ENCODE measurements at places on chromosomes 2 and 18.

DNA sequence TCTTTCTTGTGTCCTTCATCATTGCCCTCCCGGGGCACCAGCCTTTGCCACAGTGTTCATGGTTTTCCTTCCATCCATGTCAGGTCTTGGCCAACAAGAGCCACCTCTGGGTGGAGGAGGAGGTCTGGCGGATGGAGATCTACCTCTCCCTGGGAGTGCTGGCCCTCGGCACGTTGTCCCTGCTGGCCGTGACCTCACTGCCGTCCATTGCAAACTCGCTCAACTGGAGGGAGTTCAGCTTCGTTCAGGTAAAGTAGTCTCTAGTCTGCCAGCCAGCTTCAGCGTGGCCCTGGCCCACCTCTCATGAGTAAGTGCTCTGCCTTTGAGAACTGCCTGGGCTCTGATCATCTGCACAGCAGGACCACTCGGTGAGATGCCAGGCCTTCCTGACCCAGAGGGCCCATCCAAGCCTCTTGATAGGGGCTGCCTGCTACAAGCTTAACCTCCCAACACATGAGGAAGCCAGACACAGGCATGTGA lies 31.0 kb downstream of the STEAP3 start:
- DNase-seq, result no peak

DNA sequence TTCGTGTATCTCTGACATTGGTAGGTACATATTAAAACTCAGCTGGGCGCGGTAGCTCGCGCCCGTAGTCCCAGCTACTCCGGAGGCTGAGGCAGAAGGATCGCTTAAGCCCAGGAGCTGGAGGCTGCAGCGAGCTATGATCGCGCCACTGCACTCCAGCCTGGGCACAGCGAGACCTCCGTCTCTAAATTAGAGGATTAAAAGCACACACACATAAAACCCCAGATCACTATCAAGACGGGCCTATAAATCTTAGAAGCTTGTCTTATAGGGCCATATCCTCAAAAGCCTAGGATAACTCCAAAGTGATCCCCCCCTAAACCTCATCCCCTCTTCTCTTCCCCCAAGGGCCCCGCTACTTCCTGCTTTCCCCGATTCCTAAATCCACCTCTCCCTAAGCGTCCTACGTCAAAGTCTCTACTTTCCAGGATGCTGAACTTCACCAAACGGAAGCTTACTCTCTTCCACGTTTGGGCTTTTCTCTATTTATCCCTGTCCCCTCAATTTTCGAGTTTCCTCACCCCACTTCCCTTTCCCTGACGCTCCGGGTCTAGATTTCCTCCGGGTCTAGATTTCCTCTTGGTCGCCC lies 707 bp downstream of the KRCC1 start:
- no peak for DNase-seq

DNA sequence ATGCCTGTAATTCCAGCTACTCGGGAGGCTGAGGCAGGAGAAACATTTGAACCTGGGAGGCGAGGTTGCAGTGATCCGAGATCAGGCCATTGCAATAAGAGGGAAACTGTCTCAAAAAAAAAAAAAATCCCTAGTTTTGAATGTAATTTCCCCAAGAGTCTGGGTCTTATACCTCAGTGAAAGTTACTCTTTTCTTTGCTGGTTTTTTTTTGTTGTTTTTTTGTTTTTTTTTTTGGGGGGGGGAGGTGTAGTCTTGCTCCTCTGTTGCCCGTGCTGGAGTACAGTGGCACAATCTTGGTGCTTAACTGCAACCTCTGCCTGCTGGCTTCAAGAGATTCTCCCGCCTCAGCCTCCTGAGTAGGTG lies 22.8 kb downstream of the EML4 start:
- DNase-seq, result no peak

DNA sequence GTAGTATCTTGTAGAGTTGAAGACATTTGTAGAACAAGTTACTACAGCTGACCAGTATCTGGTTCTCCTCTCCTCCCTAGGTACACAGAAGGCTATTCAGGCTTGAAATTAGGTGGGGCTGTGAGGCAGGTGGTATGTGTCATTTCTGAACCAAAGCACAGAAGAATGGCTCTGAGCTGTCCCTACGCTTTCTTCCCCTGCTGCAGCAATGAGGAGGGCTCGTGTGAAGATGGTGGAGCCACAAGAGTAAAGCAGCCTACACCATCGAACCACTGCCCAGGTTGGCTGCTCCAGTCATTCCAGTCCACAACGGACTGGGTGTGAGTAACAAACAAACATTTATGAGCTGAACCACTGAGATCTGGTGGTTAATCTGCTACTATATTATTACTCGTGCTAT lies 148.9 kb downstream of the DTNB start:
- DNase-seq, result no peak

DNA sequence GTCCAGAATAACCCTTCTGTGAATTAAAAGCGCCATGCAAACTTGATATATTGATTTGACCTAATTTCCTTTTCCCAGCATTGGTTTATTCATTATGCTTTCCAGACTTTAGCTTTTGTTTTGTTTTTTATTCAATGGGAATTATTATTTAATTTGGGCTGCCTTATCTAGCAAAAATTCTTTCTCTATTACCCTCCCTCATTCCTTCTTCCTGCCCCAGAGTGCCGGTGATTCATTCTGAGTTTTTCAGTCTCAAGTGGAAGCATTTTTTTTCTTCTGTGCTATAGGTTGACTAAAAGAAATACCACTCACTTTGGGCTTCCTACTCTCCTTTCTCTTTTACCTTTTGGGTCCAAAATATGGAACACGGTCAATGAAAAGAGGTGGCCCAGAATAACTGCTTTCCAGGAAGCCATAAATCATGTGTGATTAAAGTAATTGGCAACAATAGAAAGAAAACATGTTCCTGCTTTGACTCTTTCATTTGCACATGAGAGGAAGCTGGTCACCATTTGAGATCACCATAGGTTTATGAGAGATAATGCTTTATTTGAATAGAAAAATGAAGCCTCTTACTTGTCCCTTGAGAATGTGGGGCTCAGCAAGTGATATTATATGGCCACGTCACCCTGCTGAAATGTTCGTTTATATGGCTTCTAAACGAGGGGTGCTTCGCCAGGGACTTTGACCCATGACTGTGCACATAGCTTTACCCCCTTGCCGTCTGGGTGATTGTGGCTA lies 422.8 kb upstream of the ZEB2 start:
- DNase-seq, result no peak
